ENCODE measurements at places on chromosomes 6 and 20. TPM values are rescaled to one million over a fixed set of nuclear protein-coding genes. Genes with fewer than 3 reads are reported as not detected.

Gene TAGAP
- total RNA-seq = 3.0 TPM

Gene FAXC
- 44.7 TPM for total RNA-seq

Gene LTB
- total RNA-seq = not detected

Gene ULBP2
- not detected for total RNA-seq

Gene GINM1
- 58.0 TPM for total RNA-seq

Gene PLA2G7
- total RNA-seq = not detected

Gene POM121L2
- total RNA-seq = not detected

Gene OVOL2
- total RNA-seq = not detected

Gene OPRM1
- 1.2 TPM for total RNA-seq

Gene HLA-DQA2
- not detected for total RNA-seq

Gene HLA-DOB
- total RNA-seq = 0.29 TPM

Gene DEFB127
- total RNA-seq = not detected

DNA sequence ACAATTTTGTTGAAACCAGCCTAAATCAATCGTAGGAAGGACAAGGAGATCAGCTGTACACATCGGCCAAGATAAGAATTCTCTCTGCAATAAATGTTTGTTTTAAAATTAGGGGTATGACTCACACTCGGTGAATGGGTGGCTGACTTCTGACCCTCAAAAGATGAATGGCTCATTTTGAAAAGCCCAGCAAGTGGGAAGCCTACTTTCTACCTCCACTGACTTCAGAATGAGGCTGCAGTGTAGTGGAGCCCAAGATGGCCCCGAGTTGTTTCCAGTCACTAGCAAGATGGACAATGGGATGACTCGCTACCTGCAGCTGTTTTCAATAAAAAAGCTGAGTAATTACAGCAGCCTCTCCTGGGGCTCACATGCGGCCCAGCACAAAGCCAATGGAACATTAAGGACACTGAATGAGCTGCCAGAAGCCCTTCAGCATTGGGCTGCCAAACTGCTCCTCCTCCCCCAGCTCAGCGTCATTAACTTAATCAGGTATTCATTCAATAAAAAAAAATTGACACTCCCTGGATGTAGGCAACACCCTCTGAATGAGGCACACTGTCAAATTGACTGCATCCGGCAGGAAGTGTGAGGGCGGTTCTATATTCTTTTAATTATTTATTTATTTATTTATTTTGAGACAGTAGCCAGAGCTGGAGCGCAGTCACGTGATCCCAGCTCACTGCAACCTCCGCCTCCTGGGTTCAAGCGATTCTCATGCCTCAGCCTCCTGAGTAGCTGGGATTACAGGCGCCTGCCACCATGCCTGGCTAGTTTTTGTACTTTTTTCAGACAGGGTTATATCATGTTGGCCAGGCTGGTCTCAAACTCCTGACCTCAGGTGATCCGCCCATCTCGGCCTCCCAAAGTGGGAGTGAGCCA lies 107.3 kb downstream of the GMPR start:
- no peak for DNase-seq

DNA sequence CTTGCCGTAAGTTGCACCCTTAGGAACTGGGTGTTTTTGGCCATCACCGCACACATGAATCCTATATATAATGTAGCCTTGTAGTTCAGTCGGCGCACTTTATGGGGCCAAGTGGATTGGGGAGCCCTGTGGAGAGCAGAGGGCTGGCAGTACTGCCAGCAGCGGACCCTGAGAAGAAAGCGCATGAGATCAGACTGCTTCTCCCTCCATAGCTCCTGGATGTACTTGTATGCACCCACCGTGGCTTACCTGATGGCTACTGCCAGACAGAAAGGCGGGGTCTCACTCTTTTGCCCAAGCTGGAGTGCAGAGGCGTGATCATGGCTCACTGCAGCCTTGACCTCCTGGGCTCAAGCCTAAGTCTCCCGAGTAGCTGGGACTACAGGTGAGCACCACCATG lies 32.8 kb upstream of the OVOL2 start:
- DNase-seq = no peak

DNA sequence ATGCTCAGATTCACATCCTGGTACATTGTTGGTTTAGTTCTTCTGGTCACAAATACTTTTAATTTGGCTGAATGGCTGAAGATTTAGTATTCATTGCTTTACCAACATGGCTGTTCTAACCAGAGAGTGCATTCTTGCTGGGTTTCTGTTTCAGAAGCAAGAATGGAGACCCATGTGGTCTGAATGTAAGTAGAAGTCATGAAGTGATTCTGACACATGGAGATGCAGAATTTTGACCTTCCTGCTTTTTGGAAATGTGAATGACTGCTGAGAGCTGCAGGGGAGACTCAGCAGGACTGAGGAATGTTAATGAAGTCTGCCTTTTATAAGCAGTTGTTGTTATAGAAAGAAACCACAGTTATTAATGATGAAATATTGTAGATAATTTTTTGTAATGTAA lies 576.1 kb upstream of the MARCKS start:
- no peak for DNase-seq

- DNase-seq = no peak
These were observed 1.1 kb upstream of the BMP2 start for GRCh38 chr20:6766433-6766832.

- DNase-seq = no peak
These were observed 852.3 kb upstream of the HS3ST5 start for GRCh38 chr6:115194981-115195638.

GRCh38 chr6:155448668-155449449 lies 6.8 kb downstream of the NOX3 start:
- no peak for DNase-seq

DNA sequence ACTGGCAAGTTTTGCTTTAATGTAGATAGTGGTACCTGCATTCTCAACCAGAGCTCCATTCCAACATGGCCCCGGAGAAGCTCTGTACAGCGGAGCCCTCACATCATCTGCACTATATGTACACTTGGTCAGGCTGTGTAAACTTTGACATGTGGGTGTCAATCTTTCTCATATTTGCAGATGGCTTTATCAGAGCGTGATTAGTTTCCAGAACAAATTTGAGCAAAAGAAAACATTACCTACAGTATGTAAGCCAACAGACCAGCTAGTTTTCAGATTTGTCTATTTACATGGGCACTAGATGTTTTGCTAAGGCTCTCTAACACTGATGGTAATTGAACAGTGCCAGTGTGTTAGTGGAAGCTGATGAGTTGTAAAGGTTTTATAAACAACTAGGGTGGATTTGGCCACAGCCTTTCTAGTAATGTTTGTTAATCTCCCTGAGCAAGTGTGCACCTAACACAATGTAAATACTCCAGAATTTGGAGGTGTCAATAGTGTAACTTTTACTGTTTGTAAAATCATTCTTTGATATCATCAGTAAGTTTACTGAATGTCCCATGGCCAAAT lies 131.8 kb downstream of the FOXA2 start:
- DNase-seq = no peak

DNA sequence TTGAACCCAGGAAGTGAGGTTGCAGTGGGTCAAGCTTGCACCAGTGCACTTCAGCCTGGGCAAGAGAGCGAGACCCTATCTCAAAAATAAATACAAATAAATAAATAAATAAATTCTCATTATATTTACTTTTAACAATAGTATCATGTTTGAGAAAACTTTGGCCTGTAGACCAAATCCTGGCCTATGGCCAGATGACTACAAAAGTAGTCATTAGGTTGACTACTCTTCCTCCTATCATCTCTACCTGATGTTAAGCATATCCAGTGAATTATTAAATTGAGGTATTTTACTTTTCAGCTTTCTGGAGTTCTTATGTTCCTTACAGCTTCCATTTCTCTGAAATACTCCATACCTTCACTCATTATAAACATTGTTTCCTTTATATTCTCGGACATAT lies 280.6 kb downstream of the LAMA2 start:
- DNase-seq = no peak

DNA sequence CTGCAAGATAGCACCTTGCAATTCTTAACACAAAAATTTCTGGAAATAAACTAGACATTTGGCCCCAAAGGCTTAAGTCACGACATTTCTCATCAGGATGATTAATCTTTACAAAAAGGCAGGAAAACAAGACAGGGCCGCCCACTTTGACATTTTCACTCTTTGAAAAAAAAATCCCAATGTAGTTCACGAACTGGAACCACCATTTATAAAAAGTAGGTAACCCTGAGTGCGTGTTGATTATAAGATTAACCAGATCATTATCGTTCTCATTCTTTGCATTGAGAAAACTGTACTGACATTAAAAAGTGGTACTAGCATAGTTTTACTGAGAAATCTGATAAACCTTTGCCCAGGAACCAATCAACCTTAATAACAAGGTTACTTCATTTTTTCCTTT lies 108.8 kb downstream of the HUS1B start:
- DNase-seq = no peak

- peak; percentile 91 for DNase-seq
These were observed 42.6 kb downstream of the DSTN start for GRCh38 chr20:17612287-17612991.

DNA sequence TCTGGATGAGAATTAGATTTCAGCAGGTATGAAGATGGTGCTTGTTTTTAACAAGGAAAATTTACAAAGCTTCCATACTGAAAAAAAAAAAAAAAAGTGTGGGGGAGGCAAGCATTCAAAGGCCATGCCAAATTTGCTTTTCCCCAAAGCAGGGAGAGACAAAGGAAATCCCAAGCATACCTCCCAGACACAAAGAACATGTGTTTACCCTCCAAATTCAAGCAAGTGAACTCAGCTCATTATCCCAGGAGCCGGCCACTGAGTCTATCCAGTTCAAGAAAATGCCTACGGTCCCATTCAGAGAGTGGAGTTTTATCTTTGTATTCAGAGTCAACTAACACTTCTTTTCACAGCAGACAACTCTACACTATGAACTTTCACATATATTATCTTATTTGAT lies 102.7 kb upstream of the ID4 start:
- DNase-seq = no peak

- no peak for DNase-seq
These were observed 13.6 kb upstream of the SSTR4 start for GRCh38 chr20:23021541-23021940.

DNA sequence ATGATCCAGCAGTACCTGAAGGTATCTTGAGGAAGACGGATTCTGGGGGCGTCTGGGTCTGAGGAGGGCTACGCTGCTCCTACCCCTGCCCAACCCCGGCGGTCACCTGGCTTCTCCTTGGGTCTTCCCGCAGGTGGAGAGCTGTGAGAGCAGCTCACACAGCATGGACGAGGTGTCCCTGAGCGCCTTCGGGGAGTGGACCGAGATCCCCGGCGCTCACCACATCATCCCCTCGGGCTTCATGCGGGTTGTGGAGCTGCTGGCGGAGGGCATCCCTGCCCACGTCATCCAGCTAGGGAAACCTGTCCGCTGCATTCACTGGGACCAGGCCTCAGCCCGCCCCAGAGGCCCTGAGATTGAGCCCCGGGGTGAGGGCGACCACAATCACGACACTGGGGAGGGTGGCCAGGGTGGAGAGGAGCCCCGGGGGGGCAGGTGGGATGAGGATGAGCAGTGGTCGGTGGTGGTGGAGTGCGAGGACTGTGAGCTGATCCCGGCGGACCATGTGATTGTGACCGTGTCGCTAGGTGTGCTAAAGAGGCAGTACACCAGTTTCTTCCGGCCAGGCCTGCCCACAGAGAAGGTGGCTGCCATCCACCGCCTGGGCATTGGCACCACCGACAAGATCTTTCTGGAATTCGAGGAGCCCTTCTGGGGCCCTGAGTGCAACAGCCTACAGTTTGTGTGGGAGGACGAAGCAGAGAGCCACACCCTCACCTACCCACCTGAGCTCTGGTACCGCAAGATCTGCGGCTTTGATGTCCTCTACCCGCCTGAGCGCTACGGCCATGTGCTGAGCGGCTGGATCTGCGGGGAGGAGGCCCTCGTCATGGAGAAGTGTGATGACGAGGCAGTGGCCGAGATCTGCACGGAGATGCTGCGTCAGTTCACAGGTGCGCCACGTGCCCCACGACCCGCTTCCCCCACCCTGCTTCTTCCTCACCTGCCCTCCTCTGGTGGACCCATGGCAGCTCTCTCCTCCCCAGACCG lies 166.9 kb upstream of the RNF24 start:
- DNase-seq = no peak

- no peak for DNase-seq
These were observed 129.7 kb downstream of the PLG start for GRCh38 chr6:160831739-160832138.

DNA sequence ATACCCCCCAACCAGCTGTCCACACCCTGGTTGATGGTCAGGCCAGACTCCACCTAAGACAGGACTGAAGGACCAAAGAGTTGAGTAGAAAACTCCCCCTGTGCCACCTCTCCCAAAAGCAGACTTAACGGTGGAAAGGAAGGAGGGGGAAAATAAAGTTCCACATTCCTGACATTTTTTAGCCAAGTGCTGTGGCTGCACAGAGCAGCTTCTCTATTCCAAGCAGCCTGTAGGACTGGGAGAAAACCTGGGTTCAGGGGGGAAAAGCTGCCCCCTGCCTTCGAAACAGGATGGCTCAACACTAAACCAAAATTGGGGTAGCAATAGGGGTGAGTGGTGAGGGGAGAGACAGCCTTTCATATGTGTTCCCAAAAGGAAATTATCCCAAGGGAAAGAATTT lies 3.6 kb downstream of the TRAM2 start:
- no peak for DNase-seq

DNA sequence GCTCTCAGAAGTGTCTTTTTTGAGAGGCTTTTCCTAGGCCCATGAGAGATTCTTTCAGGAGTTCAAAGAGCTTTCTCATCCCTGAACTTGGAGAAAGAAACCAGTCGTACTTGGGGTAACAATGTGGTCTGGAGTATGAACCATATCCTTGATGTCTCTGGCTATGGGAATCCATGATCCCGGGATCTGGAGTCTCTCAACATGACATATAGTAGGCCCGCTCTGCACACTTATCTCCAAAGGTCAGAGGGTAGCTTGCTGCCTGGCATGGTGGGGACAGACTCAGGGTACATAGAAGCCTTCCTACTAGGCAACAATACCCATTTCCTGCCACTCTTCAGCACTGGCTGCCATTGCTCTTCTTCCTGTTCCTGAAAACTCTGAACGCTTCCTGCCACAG lies 42.2 kb upstream of the NFATC2 start:
- DNase-seq = no peak

DNA sequence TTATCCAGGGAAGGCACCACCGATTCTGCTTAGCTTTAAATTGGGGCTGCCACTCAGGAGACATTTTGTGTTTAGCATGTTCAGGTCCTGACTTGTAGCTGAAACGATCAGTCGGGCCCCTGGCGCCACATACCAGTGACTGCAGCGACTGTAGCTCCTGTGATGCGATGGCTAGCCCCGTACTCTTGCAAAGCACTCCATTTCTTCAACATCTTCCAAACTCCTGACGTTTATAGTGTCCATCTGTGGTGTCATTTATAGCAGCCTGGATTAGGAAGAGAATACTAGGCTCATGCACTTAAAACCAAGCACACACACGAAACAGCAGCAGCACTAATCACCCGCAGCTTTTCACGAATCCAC lies 13.0 kb downstream of the POU3F2 start:
- DNase-seq = no peak
